ENCODE measurements at places on chromosomes 7 and 10.
A peak's percentile ranks its signal among the peaks of the same experiment; 100 is the strongest.

GRCh38 chr7:151626422-151627115, 106.9 kb upstream of the RHEB start:
- no peak for DNase-seq

DNA sequence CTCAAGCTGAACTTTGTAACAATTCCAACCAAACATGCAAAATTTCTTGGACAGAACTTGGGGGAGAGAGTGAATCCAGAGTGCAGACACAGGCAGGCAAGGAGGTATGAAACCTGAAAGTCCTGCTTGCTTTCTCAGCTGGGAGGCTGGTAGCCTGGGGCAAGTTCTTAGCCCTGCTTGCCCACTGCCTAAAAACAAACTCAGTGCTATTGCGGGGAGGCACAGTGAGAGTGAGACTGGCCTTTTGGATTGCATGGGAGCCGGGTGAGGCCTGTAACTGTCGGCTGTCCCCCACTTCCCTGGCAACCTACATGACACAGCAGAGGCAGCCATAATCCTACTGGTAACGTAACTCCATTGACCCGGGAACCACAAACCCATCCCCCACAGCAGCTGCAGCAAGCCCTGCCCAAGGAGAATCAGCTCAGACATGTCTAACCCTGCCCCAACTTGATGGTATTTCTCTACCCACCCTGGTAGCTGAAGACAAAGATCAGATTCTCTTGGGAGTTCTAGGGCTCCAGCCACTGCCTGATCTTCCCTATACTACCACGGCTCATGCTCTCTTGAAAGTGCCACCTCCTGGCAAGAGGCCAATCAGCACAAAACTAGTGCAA, 663.6 kb downstream of the GRM8 start:
- DNase-seq: no peak

DNA sequence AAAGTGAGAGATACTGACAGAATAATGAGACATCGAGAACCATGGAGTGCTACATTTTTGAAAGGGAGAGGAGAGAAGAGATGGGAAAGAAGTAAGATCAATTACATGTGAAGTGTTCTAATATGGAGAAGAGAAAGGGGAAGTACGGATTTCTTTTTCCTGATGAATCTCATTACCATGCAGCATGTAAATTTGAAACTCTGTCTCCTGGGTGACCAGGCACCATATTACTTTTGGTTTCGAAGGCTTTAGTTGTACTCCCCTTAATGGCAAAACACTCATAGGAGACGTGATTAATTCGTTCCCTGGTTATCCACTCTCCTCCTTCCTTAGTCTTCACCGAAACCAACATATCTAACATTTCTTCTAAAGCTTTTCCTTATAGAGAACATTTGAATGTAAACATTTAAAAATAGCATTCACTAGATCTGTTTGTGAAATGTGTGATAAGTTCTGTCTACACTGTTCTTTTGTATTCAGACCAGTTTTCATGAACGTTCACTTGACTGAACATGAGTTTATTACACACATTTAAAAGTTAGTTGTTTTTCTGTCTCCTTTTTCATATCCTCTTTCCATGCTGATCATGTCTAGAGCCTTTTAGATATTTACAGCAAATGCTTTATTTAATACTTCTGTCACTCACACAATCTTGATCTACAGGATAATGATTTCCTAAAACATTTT, 80.2 kb upstream of the MSRB2 start:
- DNase-seq: no peak

DNA sequence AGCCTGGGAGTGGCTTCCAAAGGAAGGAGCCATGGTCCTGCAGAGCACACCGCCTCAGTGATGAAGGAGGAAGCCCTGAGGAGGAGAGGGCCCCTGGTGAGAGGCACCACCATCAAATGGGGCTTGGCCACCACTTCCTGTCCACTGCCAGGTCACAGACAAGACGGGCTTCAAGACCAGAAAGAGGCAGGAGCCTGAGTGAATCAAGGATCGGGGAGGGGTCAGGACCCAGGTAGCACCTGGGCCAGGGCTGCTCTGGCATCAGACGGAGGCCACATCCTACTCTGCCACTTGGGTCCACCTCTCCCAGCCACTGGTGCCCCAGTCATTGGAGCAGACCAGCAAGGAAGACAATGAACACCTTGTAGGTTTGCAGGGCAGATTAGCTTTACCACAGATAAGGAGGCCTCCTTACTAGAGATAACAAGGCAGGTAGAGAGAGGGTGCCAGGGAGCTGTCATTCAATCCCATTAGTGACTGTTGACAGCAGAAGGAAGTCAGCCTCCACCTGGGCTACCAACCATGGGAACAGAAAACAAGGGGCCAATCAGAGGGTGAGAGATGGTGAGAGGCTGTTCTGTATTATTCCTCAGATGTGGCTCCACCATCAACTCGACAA, 143.4 kb downstream of the TNS3 start:
- DNase-seq: no peak

DNA sequence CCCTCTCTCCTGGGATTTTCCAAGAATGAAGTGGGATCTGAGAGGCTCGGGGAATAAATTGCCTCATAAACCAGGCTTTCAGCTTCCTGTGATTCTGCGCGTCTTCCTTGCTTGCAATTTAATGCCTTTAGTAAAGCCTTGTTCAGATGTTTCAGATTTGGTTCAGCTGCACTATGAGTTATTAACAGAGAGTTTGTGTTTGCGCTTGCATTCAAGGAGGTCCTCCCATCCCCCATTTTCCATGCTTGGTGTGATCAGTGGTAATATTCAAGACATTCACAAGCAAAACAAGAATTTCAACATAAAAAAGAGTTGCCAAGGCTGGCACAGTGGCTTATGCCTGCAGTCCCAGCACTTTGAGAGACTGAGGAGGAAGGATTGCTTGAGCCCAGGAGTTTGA, 1068.9 kb downstream of the TYW1 start:
- DNase-seq: no peak

DNA sequence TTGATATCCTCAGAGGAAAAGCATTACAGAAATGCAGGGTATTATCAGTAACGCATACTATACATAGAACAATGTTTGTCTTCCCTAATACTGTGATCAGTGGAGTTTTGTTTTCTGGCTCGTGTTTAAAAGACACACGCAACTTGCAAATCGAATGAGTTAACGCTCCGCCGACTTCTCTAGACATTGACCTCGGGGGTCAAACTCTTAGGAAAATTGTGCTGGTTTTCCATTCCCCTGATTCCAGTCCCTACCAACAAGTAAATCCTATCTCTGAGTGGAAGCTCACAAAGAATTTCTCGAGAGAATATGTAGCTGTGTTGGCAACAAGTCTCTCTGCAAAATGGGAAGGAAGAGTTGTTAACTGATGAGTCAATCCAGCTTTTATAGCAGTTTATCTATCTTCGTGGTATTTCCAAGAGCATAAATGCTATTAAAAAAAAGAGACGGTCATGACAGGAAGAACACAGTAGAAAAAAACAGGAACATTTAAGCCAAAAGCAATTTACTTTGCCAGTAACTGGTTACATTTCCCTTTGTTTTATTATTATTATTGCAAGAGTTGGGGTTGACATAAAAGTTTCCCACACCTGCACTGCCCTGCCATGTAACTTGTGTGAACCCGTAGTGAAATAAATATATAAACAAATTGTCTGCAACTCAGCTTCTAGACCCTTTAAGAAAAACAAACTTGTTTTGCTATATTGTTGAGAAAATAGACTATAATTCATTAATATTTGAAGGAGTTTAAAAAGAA, 144.4 kb downstream of the ARID5B start:
- DNase-seq: no peak

DNA sequence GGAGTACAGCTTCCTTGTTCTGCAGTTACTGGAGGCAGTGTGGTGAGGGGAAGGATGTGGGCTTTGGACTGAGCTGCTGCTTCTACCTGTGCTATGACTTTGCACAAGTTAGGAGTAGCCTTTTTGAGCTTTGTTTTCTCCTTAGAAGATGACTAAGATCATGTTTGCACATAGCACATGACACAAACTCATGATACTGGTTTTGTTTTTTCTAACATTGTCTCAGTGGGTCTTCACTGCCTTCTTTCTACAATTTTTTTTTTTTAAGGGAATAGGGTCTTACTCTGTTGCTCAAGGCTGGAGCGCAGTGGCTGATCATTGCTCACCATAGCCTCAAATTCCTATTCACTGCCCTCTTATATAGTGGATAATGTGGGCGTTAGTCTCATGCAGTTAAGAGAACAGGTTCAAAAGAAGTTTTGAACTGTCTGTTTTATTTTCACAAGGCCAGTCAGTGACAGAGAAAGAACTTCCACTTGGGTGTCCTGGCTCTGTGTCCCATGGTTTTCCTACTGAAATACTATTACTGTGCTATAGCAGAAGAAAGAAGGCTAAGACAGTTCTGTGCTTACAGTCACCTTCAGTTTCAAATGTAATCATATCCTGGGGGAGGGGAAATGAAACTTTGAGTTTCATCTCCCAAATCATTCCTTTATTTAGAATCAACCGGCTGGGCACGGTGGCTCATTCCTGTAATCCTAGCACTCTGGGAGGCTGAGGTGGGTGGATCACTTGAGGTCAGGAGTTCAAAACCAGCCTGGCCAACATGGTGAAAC, 72.0 kb downstream of the KAT6B start:
- DNase-seq: no peak

DNA sequence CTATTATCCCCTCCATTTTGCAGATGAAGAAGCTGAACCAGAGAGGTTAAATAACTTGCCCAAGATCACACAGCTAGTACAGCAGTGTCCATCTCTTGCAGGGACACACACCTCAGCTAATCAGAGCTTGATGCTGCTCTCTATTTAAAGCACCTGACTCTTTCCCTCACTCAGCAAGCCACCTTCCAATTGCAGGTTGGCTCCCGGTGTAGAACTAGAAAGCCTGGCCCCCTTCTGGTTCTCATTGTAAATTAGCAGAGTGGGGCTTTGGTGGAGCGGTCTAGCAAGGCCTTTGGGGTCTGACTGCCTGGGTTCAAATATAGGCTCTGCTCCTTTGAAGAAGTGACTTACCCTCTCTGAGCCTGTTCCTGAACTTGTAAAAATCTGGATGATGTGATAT, 176.4 kb downstream of the NEURL1 start:
- no peak for DNase-seq

DNA sequence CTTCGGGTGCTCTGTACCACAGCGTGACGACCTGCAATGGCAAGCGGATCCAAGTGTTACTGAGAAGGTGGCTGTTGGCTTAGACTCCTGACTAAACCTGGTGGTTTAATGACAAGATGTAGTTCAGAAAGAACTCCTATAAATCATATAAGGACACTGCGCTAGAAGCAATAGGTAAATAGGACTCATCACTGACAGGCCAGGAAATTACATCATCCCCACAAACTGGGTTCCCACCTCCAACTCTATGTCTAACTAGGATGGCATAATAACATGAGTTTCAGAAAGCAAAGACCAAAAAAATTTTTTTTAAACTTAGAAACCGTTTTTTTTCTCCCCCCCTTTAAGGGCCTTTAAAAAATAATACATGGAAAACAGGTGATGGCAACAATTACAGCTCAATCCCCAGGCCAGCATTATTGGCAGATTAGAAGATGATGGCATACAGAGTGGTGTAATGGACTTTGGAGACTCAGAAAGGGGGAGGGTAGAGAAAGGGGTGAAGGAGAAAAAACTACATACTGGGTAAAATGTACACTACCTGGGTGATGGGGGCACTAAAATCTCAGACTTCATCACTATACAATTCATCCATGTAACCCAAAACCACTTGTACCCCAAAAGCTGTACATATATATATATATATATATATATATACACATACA, 81.4 kb upstream of the FAM133B start:
- no peak for DNase-seq

DNA sequence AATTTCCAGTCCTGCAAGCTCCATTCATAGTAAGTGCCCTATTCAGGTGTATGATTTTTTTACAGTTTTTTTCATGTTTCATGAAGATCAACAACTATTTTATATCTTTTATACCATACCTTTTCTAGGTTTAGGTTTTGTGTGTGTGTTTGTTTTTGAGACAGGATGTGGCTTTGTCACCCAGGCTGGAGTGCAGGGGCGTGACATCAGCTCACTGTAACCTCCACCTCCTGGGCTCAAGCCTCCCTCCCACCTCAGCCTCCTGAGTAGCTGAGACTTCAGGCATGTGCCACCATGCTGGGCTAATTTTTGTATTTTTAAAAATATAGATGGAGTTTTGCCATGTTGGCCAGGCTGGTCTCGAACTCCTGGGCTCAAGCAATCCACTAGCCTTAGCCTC, 35.0 kb downstream of the ARMH3 start:
- DNase-seq: no peak

- DNase-seq: no peak
Measured at GRCh38 chr10:88848499-88848898, 3.1 kb downstream of the ANKRD22 start.

- no peak for DNase-seq
Measured at GRCh38 chr10:126179637-126180036, 208.6 kb downstream of the ADAM12 start.

DNA sequence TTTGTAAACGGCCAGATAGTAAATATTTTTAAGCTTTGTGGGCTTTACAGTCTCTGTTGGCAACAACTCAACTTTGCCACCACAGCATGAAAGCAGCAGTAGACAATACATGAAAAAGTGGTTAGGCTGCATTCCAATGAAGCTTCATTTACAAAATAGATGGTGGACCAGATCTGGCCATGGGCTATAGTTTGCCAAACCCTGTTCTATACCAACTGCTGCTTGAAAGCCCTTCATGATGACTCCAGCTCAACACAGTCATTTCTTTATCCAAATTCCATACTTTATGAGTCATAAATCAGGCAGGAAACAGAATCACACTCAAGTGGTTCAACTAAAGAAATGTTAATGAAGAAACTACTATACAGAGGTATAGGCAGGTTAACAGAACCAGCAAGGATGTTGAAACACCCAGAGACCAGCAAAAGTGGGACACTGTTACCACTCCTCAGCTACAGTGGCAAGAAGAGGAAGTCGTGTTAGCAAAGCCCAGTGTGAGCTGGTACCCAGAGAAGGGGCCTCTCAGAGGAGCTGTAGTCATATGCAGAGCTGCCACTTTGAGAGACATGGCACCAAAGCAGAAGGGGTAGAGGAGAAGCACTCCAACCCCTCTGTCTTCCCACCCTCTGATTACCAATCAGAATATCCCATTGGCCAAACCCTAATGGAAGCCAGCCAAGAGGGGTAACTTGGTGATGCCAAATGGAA, 72.5 kb downstream of the PRLHR start:
- no peak for DNase-seq

DNA sequence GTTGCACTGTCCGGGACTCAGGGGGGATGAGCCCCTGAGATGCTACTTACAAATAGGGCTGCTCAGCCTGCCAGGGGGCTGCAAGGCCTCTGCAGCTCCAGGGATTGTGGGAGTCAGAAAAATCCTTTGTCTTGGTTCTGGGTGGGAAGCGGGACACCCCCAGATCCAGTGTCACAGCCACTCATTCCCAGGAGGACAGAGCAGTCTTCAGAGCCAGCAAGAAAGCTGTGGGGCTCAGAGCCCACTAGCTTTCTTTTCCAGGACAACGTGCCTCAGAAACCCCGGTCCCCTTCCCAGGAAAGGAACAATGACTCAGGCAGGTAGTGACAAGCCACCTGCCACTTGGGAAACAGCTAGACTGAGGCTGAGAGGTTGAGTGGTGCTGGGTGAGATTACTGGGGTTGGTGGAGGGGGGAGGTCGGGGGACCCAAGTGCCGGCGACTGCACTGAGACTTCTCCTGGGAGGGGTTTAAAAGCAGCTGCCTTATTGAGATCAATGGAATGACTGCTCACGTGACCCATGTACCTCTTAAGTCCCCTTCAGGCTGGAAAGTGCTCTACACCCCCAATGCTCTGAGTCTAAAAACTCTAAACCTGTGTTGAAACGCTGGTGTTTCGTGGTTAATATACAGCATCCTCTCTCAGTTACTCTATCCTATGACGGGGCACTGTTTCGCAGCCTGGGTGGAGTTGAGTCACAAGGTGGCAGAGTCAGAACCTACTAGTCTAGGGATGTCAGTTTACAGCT, 123.6 kb downstream of the UBE2H start:
- peak; percentile 39 for DNase-seq

- no peak for DNase-seq
Measured at GRCh38 chr7:76257973-76258372, 44.5 kb upstream of the HSPB1 start.
